ENCODE measurements at places on chromosomes 11 and 22. TPM values are rescaled to one million over a fixed set of nuclear protein-coding genes. Genes with fewer than 3 reads are reported as not detected.

- no peak for DNase-seq
Observed at GRCh38 chr11:121452609-121453150, at the start of gene SORL1-AS1. TSS of gene SORL1-AS1 (minus strand) at chr11:121452967.

GRCh38 chr11:75347781-75348566 lies 3.5 kb downstream of the ARRB1 start:
- DNase-seq: peak; percentile 93

The SPI1 gene
- not detected for polyA plus RNA-seq

DNA sequence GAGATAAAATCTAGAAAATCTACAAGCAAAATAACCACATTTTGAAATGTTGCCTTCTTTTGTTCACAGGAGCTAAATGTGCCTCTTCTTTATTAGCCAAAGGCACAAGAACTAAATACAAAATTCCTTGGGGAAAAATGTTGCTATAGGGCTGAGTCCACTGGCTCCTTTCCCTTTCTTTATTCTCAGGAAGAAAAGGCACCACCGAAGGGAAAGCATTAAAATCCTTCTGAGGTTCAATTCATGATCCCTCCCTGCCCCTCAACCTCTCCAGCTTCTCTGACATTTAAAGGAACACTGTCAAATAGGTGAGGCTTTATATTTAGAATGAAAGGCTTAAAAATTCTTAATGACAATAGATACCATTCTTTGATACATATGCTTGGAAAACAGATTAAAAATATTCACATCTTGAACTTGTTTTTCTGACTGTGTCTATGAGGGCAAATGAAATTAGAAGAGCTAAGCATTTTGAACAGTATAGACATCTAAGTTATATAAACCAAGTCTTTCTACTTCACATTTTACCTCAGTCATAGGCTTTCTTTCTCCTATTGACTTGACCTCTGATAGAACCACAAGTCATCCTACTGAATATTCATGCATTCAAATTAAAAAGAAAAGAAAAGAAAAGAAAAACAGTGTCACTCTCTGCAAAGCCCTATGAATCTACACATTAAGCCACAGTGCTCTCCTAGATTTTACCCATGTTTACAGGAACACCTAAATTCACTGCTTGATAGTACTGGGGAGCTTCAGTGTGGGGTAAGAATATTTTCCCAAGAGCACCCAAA lies 148.2 kb downstream of the MAML2 start:
- no peak for DNase-seq

- DNase-seq: no peak
Observed at GRCh38 chr22:23938328-23939016, 22.5 kb downstream of the GSTT2B start.

Data from AG04450 (cell line).